ENCODE measurements at places on chromosomes 1 and 21.

DNA sequence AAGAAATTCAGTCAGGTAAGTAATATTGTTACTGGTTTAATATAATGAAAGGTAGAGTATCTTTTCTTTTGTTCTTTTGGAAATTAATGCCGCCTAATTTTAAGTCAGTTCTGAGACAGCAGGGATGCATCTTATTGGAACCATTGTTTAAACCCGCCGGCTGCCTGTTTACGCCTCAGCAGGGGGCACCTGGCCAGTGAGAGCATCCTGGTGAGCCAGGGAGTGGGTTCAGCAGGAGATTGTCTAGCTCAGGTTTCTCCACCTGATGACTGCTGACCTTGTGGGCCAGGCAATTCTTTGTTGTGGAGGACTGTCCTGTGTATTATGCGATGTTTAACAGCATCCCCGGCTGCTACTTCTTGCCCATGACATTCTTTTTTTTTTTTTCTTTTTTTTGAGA lies 30.2 kb downstream of the CHAF1B start:
- no peak for DNase-seq

GRCh38 chr1:215071078-215071477 lies 11.5 kb upstream of the KCNK2 start:
- no peak for DNase-seq

- DNase-seq, result no peak
Observed at GRCh38 chr1:93829061-93829460, 49.9 kb downstream of the DNTTIP2 start.

DNA sequence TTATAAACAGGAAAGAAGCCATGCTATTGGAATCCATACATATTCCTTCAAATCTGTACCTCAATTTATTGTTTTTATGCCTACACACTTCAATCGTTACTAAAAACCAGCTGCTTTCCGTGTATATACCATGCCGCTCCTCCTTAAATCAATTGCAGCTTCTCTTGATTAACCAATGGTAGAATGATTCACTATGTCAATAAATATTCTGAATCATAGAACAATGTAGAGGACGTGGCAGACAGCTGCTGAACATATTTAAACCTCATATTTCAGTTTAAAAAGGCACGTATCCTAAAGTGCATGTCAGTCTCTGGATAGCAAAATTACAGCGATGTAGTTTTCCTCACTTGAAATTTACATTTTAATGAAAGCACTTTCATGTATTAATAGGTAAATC lies 100.4 kb downstream of the MRPL39 start:
- DNase-seq, result no peak

DNA sequence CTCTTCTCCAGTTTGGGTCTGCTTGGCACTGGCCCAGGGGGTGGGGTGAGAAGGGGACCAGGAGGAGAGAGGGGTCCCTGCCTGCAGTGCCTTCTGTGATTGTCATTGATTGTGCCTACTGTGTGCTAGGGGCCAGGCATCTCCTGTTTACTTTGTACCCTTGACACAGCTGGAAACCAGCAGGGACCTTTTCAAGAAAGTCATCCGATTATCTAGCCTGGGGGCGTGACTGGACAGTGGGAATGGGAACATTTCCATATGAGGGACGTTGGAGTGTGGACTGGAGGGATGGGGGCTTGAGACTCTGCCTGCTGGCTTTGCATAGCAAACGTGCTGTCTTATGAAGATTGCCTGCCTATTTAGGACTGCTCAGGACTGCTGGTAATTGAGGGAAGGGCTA lies 19.8 kb upstream of the DMBX1 start:
- no peak for DNase-seq

- DNase-seq, result no peak
Observed at GRCh38 chr1:37752583-37753471, 12.1 kb downstream of the EPHA10 start.

DNA sequence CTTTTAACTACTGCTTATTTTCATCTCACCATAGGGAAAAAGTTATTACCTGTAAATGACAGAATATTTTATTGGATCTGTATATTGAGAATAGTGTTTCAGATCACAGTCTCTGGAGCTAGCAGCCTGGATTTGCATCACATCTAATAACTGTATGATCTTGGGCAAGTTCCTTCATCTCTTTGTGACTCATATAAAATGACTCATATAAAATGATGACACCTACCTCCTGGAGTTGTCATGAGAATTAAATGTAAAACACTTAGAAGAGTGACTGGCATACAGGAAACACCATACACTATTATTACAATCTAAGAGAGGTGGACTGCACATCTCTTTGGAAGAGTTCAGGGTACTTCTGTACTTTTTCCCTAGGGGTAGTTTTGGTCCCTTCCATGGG lies 421.3 kb downstream of the NEGR1 start:
- no peak for DNase-seq

- no peak for DNase-seq
Observed at GRCh38 chr21:35127026-35127425, 77.9 kb upstream of the RUNX1 start.

- no peak for DNase-seq
Observed at GRCh38 chr21:37742532-37742931, 173.7 kb downstream of the KCNJ6 start.

DNA sequence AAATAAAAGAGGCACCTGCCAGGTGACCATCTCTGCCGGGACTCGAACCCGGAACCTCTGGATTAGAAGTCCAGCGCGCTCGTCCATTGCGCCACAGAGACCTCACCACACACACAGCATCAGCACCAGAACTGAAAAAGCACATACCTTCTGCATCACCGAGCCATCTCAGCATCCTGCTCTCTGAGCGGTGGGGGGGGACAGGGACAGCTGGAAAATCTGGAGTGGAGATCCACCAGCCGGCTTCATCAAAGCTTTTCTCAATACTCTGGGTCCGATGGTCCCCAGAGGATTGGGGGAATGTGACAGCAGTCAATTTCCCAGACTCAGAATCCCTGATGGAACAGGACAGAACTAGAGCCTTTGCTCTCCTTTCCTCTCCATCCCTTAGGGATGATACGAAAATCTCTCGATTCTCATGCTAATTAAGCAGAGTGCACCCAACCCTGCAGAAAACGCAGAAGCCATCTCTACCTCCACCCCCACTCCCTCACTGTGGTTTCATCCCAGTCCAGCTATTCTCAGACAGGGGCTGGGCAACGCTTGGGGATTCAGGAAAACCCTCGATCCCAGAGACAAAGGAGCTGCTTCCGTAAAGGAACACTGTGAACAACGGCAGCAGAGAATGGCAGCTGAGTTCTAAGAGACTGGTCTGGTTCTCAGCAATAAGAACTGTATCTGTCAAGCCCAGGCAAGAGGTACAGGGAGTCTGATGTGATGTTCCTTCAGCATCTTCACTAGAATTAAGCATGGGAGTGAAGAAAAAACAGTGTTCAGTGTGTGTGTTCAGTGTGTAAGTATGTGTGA lies 29.6 kb upstream of the CADM3 start:
- no peak for DNase-seq

DNA sequence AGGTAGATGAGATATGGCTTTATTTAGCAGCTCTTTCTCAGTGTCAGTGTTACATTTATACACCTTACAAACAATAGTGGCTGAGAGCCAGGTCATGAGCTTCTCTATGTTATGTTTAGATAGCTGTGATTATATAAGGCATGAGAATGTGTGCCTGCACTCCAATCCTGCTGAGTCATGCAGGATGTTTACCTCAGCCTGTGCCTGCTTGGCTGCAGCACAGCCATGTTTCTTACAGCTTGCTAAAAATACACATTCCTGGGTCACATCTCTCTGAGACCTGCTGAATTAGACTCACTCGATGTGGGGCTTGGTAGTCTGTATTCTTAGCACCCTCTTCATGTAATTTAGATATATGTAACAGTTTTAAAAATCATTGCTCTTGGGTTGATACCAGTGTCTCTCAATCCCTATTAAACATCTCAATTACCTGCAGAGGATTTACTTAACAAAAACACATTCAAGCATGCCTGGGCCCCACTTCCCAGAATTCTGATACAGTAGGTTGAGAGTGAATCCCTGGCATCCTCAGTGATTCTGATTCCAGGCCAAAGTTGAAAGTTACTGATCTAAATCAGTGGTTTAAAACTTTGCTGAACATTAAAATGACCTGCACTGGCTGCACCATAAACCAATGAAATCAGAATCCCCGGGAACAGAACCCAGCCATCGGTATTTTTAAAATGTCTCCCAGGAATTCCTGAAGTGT lies 107.5 kb downstream of the GDAP2 start:
- DNase-seq, result no peak

GRCh38 chr1:8213136-8213535 lies 104.8 kb upstream of the SLC45A1 start:
- DNase-seq, result no peak
